ENCODE measurements at places on chromosomes 3 and 15.

- DNase-seq: peak; percentile 51
These were observed 10.3 kb upstream of the LRRC31 start for GRCh38 chr3:169879845-169880575.

GRCh38 chr3:100335434-100335833 is 877 bp downstream of the NIT2 start:
- peak; percentile 20 for DNase-seq

GRCh38 chr3:143063018-143063417 is 56.6 kb upstream of the CHST2 start:
- no peak for DNase-seq

- no peak for DNase-seq
These were observed 5.5 kb downstream of the CCPG1 start for GRCh38 chr15:55402707-55403106.

DNA sequence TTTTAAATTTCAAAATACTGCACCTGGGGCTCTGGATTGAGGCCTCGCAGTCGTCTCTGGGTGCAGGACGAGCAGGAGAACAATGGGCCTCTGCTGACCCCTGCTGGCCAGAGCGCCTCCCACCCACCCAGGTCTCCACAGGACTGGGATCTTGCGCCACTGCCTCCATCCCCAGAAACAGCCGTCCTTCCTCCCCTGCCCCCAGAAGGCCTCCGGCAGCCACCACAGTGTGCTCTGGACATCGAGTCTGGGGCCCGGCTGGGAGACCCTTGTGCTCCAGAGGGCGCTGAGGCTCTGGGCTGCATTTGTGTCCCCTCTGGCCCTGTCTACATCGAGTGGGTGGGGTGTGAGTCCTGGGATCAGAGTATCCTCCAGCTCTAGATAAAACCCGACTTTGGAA is 6.7 kb upstream of the ACSBG1 start:
- peak; percentile 93 for DNase-seq

DNA sequence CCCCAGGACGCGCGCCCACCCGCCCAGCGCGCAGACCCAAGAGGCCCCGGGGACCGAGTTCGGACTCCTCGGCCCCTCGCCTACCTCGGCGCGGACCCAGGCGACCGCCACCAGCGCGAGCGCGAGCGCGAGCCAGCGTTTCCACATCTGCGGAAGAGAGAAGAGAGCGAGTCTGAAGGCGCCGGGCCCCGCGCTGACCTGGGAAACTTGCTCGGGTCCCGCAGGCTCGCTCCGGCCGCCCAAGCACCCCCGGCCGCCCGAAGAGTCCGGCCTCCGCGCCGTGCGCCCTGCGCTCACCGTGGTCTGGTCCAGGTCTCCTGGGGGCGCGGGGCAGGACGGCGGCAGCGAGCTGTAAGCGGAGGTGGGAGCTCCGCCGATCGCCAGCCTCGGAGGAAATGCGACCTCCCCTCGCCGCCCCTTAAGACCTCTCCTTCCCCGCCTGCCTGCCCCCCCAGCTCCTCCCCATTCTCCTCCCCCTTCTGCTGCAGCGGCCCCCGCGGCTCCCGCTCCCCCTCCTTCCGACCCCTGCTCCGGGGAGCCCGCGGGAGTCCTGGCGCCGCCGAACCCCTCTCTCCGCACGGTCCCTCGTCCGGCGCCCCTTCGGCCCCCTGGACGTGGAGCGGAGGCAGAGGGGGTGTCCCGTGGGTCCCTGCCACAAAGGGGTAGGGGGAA is at the start of gene FSTL1:
Gene FSTL1, minus strand, starts transcription at position 393 of the 672 bp plus-strand sequence. Its CDS starts 246 bp downstream, at position 147.
- DNase-seq: peak; percentile 29
